ENCODE measurements at places on chromosomes 4 and X.

- DNase-seq = no peak
Observed at GRCh38 chrX:44843318-44843702, 511 bp upstream of the DUSP21 start.

- DNase-seq = no peak
Observed at GRCh38 chrX:50054147-50054546, 131.8 kb downstream of the CLCN5 start.

GRCh38 chrX:74293343-74293946, 10.5 kb upstream of the ZCCHC13 start:
- peak; percentile 83 for DNase-seq

DNA sequence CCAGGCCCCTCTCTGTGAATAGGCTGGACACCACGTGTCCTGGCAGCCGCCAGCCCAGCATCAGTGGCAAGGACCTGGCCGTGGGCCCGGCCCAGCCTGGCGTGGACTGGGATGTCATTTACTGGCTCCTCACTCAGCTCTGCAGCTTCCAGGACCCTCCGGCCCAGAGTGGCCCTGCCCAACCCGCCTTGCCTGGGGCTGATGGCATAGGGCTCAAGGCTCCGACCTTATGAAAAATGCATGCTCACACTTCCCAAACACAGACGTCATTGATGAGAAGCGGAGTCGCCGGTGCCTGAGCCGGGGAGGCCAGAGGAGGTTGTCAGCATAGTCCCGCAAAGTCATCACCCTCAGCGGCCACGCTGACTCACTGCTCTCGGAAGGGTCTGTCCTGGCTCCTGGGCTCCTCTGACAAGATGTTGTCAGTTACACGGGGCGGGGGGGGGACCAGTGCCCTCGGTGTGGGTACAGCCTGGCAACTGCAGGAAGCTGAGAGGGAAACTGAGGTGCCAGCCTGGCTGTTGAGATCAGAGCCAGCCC, 14.3 kb downstream of the CFAP99 start:
- DNase-seq = peak; percentile 48

DNA sequence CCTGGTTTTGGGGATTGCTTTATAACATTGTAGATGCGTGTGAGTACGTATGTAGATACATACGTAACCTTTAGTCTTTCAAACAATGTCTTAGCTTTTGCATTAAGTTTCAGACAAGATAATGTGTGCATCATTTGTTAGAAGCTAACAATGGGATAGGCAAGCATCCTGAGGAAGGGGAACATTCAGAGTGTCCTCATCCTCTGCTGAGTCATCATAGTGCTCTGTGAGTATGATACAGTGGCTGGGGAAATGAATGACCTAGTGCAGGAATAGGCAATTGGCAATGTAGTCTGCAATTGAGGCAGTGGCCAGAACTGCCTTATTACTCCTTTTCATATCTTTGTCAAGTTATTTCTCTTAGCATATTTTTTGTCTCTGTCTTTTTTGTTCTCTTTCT, 7.3 kb downstream of the NAP1L5 start:
- DNase-seq = no peak

GRCh38 chrX:109773374-109773773, 40.3 kb upstream of the ACSL4 start:
- no peak for DNase-seq

DNA sequence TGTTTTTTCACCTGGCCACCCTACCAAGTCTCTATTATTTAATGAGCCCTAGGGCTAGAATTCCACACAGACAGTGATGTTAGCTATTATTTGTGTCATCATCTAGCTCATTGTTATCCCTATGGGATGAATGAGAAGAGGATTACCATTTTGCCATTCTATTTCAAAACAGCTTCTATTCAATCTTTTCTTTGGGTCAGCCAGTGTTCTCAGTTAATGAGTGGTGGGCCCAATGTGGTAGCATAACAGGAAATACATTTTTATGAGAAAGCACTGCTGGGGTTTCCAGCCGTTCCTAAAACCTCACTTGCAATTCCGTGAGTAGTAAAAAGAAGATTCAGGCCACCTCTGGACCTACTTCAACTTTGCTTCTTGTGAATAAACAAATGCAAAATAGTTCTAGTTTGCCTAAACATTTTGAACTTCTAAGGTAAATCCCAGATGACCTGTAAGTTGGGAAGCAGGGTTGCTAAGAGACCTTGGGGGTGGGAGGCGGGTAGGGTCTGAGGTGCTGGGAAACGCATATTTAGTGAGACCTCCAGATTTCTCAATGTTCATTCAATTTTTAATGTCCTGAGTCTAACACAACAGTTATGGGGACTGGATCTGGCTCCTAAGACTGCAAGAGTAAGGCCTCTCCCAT, 24.8 kb upstream of the CYP2U1 start:
- DNase-seq = no peak

- no peak for DNase-seq
Observed at GRCh38 chr4:37246891-37247290, 2.3 kb downstream of the NWD2 start.

DNA sequence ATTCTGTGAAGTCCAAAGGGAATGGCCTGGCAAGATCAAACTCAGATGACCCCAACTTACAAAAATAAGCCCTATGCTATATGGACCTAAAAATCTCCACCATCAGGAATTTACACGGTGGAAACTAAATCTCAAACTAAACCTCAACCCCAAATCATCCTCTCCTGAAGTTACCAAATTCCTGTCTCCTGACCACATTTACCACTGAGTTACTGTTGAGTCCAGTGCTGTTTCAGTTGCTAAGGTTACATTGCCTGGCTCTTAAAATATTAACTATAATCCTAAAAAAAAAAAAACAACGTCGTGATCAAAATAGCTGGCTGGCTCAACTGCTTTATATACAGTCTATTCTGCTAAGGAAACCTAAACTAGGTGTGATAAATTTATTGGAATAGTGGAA, 315.2 kb upstream of the SLIT2 start:
- no peak for DNase-seq

DNA sequence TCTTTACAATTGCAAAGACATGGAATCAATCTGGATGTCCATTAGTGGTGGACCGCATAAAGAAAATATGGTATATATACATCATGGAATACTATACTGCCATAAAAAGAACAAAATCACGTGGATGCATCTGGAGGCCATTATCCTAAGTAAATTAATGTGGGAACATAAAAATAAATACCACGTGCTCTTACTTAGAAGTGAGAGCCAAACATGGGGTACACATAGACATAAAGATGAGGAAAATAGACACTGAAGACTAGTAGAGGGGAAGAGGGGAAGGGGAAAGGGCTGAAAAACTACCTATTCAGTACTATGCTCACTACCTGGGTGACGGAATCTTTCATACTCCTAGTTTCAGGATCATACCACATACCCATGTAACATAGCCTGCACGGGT, 179.3 kb upstream of the TECRL start:
- DNase-seq = no peak

- DNase-seq = no peak
Observed at GRCh38 chr4:138300616-138301015, 58.5 kb upstream of the SLC7A11 start.

Data from ecto neural progenitor cell (in vitro differentiated cells).